ENCODE measurements at places on chromosomes 13 and 19.
A peak's percentile ranks its signal among the peaks of the same experiment; 100 is the strongest.

GRCh38 chr13:46603165-46603603 lies 50.2 kb downstream of the LRCH1 start:
- DNase-seq = peak; percentile 13

GRCh38 chr19:36797786-36798108 lies 25.1 kb upstream of the ZNF850 start:
- no peak for DNase-seq

- no peak for DNase-seq
Measured at GRCh38 chr13:75704194-75704926, 68.2 kb downstream of the LMO7 start.

- DNase-seq = no peak
Measured at GRCh38 chr19:34319785-34320184, 45.2 kb upstream of the GPI start.

DNA sequence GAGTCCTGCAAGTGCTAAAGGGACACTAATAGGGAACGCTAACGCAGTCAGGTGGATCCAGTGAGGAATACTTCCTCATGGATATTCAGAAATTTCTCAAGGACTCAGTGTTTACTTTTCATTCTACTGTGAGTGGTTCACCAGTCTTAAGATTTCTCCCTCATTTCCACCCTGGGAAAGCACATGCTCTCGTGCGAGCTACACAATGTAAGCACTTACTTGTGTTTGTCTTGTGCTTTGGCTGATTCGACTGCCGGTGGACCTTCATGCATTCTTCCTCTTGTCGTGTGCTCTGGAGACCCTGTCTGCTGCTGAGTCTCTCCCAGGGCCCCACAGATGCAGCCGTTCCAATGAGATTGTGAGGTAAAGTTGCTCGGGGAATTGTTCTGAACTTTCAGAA lies 180.1 kb downstream of the NUFIP1 start:
- no peak for DNase-seq
